ENCODE measurements at places on chromosomes 3 and 15.

DNA sequence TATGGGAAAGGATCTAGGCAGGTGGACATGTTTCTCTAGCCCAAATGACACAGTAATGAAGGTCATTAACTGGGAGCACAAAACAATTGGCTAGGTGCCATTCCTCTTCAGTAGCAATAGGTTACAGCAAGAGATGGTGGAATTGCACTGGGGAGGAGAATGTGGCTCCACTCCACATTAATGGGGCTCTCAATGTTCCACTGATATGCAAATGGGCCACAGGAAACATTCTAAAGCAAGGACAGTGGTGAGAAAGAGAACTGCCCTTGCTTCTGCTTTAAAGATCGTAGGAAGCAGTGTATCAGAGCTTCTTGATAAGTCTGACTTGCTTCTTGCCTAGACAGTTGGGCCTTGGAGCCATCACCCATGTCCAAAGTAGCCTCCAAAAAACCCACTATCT lies 271.4 kb upstream of the PPP2R3A start:
- H3K36me3 ChIP-seq = no peaks in the 10 kb centered on the region
- H3K27ac ChIP-seq = no peak overlapping the region
- H3K4me1 ChIP-seq = no peaks in the 10 kb centered on the region
- DNase-seq = no peak

DNA sequence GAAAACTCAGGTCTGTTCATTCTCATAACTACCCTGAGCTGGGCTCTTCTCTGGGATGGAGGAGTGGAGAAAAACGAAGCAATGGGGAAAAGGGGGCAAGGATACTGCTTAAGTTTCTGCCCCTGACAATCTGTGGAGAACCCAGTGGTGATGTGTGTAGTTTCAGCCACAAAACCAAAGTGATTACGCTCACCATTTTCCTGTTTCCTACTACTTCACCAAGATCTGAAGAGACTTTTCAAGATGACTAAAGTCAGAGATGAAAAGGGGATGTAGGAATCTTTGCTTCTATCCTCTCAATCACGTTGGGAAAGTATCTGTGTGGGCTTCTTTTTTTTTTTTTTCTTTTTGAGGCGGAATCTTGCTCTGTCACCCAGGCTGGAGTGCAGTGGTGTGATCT lies 8.3 kb upstream of the UBE2E1 start:
- no peak for DNase-seq
- H3K4me3 ChIP-seq = no peak overlapping the region
- no peaks in the 10 kb centered on the region for H3K4me1 ChIP-seq
- H3K36me3 ChIP-seq = no peaks in the 10 kb centered on the region

GRCh38 chr15:49817100-49817499 lies 196.3 kb downstream of the DTWD1 start:
- H3K27me3 ChIP-seq = no peaks in the 10 kb centered on the region
- no peak for DNase-seq
- H3K4me3 ChIP-seq = no peak overlapping the region
- peaks cover 8% of the 10 kb centered on the region for H3K4me1 ChIP-seq
- H3K27ac ChIP-seq = no peak overlapping the region

- H3K4me1 ChIP-seq = peaks cover 15% of the 10 kb centered on the region
- no peak overlapping the region for H3K27ac ChIP-seq
- no peaks in the 10 kb centered on the region for H3K27me3 ChIP-seq
- H3K4me3 ChIP-seq = no peak overlapping the region
Measured at GRCh38 chr15:41865490-41866055, 26.9 kb downstream of the PLA2G4B start.

DNA sequence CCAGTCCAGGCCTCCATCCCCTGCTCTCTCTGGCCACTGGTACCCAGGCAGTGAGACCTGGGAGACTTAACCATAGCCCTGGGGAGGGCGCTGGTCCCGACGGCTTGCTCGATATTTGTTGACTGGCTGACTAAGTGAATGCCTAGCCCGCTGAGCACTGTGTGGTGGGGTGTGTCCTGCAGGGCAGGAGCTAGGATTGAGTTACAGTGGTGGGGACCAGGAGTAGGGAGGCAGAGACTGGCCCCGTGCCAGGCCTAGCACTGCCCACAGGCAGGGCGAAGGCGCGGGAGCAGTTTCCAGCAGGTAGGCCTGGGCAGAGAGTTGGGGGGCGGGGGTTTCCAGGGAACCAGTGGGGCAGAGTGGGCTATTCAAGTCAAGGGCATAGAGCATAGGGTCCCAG lies at the start of gene VILL:
Gene VILL (plus strand): TSS at position 260 of the 400 bp plus-strand sequence. CDS start 2,887 bp downstream, outside the sequence.
- no peak within 1 kb of the TSS for H3K4me3 ChIP-seq
- peaks cover 11% of the 10 kb centered on the region for H3K36me3 ChIP-seq
- peaks cover 5% of the 10 kb centered on the region for H3K27me3 ChIP-seq
- no peak for DNase-seq
- peaks cover 20% of the 10 kb centered on the region for H3K4me1 ChIP-seq

GRCh38 chr3:74390121-74390877 lies 224.2 kb downstream of the CNTN3 start:
- H3K36me3 ChIP-seq = no peaks in the 10 kb centered on the region
- no peaks in the 10 kb centered on the region for H3K27me3 ChIP-seq
- H3K27ac ChIP-seq = no peak overlapping the region

- H3K4me3 ChIP-seq = no peak overlapping the region
- H3K27me3 ChIP-seq = peaks cover 74% of the 10 kb centered on the region
- H3K27ac ChIP-seq = no peak overlapping the region
- H3K36me3 ChIP-seq = no peaks in the 10 kb centered on the region
- no peaks in the 10 kb centered on the region for H3K4me1 ChIP-seq
Measured at GRCh38 chr15:68337826-68338225, 60.3 kb downstream of the FEM1B start.

- no peak overlapping the region for H3K4me3 ChIP-seq
- H3K27me3 ChIP-seq = no peaks in the 10 kb centered on the region
- H3K27ac ChIP-seq = no peak overlapping the region
- no peak for DNase-seq
- H3K36me3 ChIP-seq = peaks cover 4% of the 10 kb centered on the region
Measured at GRCh38 chr3:132615881-132616280, 18.8 kb downstream of the ACKR4 start.

DNA sequence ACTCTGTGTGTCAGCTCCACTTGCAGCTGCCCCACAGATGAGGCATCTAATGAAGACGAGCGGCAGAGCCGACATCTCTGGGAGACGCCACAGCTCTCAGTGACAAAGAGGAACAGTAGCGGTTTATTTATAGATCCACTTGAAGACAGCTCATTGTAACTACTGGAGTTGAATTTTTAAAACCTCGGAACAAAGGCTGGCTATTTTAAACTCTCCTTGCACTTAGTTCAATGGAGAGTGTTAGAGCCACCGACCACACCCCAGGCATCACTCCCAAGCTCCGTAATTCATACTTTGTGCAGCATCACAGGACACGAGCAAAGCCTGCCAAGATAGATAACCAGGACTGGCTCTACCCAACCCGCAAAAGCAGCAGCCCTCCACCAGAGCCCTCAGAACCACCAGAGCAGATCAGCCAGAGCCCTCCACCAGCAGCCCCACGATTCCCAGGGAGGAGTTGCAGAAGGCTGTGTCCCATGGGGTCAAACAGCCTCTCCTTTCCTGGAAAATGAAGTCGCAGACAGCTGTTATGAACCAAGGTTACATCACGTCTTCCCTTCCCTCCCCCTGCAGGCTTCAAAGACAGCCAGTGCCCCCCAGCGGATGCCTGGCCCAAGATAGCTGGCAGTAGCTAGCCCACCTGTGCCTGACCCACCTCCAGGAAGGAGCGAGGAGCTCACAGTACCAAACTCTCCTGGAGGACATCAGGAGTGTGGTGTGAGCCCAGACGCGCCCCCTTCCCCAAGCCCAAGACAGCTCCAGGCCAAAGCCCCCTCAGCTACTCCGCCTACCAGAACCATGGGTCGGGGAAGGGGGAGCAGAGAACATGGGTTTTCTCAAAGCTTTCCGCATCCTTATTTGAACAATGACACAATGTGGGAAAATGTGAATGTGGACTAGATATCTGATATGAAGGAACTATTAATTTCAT lies 45.7 kb downstream of the POC1A start:
- H3K4me3 ChIP-seq = no peak overlapping the region
- no peak for DNase-seq
- H3K4me1 ChIP-seq = peaks cover 4% of the 10 kb centered on the region
- H3K27me3 ChIP-seq = no peaks in the 10 kb centered on the region
- H3K36me3 ChIP-seq = no peaks in the 10 kb centered on the region

DNA sequence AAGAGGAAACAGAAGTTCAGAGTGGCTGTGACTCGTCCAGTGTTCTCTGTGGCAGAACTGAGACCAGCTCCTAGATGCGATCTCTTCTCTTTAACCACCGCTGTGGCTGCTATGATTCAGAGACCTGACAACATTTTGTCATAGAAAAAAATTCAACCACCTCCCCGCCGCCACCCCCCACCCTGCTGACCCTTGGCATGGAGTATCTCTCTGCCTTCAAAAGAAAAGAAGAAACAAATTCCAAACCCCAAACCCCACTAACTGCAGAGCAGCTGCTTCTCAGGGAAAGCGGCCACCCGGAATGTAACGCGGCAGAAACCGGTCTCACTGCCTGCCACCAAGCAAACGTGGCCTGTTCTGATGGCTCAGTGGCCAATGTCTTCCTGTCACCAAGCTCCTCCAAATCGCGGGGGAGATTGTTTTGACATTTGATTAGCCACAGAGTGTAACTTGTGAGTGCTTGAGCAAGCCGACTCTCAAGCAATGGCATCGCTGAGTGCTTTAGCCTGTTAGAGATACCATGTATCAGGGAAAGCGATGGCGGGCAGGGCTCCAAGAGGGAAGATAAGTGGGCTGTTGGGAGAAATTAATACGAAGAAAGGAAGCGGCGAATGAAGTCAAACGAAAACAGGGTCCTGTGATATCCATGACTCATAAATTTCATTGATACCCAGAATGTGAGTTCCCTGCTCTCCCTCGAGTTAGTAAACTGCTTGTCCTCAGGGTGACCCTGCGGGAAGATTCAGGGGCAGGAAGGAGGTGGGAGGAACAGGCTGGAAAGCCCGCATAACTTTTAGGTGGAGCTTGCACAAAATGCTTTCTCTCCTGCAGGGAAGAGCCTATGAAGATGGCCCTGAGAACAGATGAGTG lies 44.8 kb upstream of the TLE3 start:
- peaks cover 9% of the 10 kb centered on the region for H3K27me3 ChIP-seq
- H3K4me1 ChIP-seq = peaks cover 28% of the 10 kb centered on the region
- no peak overlapping the region for H3K4me3 ChIP-seq
- no peaks in the 10 kb centered on the region for H3K36me3 ChIP-seq
- no peak for DNase-seq

DNA sequence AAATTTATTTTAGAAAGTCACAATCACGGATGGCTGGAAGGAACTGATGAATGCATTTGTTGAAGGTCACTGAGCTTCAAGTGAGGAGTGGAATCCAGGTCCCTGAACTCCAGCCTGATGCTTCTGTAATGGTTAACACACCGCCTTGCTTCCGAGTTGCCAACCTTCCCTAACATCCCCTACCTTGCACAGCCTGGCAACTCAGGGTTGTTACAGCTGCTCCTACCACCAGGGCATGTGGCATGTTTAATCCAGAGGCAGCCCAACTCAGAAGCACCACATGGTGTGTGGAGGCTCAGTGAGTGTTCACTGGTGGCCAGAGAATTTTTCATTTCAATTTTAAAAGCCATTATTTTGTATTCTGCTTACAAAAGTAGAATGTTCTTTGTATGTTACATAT lies 4.9 kb downstream of the TM2D3 start:
- H3K27ac ChIP-seq = no peak overlapping the region
- H3K27me3 ChIP-seq = no peaks in the 10 kb centered on the region
- no peak overlapping the region for H3K4me3 ChIP-seq
- DNase-seq = no peak

GRCh38 chr15:44144992-44145391 lies 50.1 kb downstream of the FRMD5 start:
- H3K27ac ChIP-seq = no peak overlapping the region
- no peak overlapping the region for H3K4me3 ChIP-seq
- no peaks in the 10 kb centered on the region for H3K4me1 ChIP-seq
- DNase-seq = no peak
- H3K36me3 ChIP-seq = peaks cover 3% of the 10 kb centered on the region

DNA sequence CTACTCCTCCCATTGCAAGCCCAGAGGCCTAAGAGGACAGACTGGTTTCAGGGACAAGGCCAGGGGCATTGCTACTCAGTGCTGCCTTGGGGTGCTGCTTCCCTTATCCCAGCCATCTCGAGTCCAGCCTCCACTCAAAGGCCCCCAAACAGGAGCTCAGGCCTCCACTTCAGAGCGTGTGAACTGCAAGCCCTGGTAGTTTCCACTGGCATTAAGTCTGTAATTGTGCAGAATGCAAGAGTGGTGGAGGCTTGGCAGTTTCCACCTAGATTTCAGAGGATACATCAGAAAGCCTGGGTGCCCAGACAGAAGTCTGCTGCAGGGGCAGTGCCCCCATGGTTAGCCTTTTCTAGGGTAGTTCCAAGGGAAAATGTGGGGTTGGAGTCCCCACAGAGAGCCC lies 192.8 kb upstream of the ST8SIA2 start:
- H3K4me3 ChIP-seq = no peak overlapping the region
- no peaks in the 10 kb centered on the region for H3K36me3 ChIP-seq

- no peak overlapping the region for H3K4me3 ChIP-seq
- H3K27me3 ChIP-seq = peaks cover 41% of the 10 kb centered on the region
- no peak overlapping the region for H3K27ac ChIP-seq
- DNase-seq = no peak
Measured at GRCh38 chr3:132038198-132038825, 3.5 kb upstream of the CPNE4 start.

DNA sequence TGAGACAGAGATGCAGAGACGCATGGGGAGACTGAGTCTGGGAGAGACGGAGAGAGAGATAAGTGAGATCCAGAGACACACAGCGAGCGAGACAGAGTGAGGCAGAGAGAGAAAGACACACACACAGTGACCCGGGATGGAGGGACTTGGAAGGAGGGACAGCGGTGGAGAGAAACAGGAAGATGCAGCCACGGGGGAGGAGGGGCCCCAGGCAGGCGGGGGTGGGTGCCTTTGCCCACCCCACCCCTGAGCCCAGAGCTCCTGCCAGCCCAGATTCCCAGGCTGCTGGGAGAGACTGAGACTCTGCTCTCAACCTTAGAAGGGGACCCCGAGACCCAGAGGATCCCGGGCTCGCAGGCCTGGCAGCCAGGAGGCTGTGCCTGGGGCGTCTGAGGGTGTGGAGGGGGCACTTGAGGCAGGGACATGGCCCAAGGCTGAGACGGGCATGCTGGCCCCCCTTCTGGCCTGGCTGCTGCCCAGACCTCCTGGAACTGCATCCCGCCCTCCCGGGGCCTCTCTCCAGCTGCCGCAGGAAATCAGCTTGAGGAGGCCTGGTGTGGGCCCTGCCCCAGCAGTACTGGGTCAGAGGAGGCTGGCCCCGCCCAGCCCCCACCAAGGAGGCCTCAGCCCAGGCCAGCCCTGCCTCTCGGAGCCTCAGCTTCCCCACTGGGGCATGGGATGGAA lies 18.1 kb downstream of the H1-8 start:
- no peak for DNase-seq
- peaks cover 20% of the 10 kb centered on the region for H3K36me3 ChIP-seq
- H3K27ac ChIP-seq = peak overlapping the region; percentile 83
- no peaks in the 10 kb centered on the region for H3K27me3 ChIP-seq
- H3K4me3 ChIP-seq = no peak overlapping the region

GRCh38 chr3:43581343-43581742 lies 40.5 kb downstream of the ANO10 start:
- H3K27me3 ChIP-seq = no peaks in the 10 kb centered on the region
- H3K27ac ChIP-seq = no peak overlapping the region
- no peaks in the 10 kb centered on the region for H3K36me3 ChIP-seq
- H3K4me3 ChIP-seq = no peak overlapping the region
- H3K4me1 ChIP-seq = no peaks in the 10 kb centered on the region

- no peak for DNase-seq
- peak overlapping the region; percentile 9 for H3K27ac ChIP-seq
- peaks cover 19% of the 10 kb centered on the region for H3K36me3 ChIP-seq
- no peak overlapping the region for H3K4me3 ChIP-seq
- H3K4me1 ChIP-seq = peaks cover 40% of the 10 kb centered on the region
Measured at GRCh38 chr15:44296625-44297524, 8.4 kb downstream of the GOLM2 start.
